ENCODE measurements at places on chromosomes 13 and 19.

- no peak for DNase-seq
These were observed 20.2 kb downstream of the CARM1 start for GRCh38 chr19:10891405-10892086.

- no peak for DNase-seq
These were observed 64.4 kb downstream of the POSTN start for GRCh38 chr13:37534181-37534580.

- no peak for DNase-seq
These were observed 109.2 kb upstream of the MCF2L start for GRCh38 chr13:112859817-112860190.

DNA sequence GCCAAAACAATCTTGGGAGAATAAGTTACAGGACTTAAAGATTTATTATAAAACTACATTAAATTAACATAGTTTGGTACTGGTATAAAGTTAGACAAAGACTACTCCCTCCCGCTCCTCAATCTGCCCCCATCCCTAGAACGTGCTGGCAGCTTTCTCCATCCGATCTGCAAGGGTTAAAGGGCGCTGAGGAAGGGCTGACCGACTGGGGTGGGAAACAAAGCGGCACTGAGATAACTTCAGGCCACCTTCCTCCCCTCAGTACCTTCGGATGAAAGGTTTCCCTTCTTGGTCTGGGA, 790 bp upstream of the SUGT1 start:
- DNase-seq, result no peak

GRCh38 chr13:58542530-58542929, 911.0 kb downstream of the PCDH17 start:
- DNase-seq, result no peak

GRCh38 chr13:113558461-113558860, 26.1 kb upstream of the TFDP1 start:
- no peak for DNase-seq

DNA sequence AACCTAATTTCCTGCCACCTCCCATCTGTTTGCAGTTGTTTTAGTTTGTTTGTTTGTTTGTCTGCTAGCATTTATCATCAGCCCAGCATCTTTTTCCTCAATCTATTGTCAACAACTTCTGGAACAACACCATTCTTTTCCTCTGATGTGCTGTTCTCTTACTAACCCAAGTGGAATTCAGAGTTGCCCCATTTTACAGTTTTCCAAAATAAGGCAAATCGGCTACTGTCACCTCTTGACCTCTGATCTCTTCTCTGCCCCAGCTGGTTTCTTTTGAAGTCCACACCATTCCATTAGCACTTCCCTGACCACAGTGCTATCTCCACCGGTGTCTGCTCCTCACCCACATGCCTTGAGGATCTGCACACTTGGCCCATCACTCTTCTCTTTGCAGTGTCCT, 102.4 kb downstream of the EFNB2 start:
- DNase-seq, result no peak

DNA sequence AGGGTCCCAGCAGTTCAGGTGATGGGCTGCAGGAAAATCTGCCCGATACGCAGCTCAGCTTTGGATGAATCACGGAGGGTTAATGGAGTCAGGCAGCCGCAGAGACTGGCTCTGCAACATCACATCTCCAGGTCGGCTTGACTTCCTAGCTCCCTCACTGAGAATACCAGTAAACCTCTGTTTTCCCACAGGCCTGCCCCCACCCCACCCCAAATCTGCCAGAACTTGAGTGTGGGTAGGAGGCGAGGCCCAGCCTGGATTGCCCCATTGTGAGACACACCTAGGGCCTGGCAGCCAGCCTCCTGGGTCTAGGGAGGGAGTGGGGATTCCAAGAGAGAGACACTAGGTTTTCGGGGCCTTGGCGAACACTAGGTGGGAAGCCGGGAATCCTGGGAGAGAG, 3.7 kb upstream of the KRTDAP start:
- no peak for DNase-seq

GRCh38 chr13:112056739-112057438, 10.1 kb upstream of the SOX1 start:
- no peak for DNase-seq

DNA sequence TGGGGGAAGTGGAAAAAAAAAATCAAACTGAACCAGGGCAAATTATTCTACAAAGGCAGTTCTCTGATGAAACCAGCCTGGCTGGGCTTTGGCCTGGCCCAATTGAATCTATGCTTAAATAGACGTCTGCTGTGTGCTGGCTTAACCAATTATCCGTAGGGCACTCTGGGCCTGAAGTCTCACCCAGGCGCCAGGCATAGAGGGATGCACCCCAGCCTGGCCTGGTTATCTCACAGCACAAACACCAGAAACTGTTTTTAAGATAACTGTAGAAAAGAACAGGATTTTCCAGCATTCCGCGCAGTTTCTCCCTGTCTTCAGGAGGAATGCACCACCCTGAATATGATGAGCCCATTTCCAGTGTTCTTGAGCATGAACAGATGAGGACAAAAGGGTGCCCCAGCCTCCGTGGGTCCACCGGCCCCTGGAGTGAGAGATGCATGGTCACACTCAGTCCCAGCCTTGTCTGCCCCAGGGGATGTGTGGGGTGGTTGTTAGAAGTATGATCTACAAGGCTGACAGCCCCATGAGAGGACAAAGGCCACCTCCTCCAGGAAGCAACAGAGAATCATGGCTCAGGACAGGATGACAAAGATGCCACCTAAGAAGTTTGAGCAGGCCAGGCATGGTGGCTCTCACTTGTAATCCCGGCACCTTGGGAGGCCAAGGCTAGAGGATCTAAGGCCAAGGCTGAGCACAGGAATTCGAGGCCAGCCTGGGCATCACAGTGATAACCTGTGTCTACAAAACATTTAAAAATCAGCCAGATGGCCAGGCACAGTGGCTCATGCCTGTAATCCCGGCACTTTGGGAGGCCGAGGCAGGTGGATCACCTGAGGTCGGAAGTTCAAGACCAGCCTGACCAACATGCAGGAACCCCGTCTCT, 50.2 kb downstream of the PEPD start:
- DNase-seq, result no peak

DNA sequence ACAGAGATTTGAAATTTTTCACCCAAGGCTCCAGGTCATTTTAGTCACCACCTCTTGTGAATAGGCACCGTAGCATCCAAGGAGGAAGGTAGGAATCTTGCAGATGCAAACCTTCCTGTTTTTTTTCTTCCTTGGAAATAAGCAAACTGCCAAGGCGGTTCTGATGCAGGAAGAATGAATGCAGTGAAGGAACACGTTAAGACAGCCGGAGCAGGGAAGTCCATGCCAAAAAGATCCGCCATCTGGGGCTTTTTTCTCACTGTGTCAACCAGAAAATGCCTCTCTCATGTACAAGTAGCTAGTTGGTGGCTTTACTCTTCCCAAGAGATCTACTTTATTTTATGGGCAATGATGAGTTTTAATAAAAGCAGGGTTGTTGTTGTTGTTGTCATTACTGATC, 142.4 kb downstream of the ZIC5 start:
- DNase-seq, result no peak

- DNase-seq, result no peak
These were observed 113.1 kb downstream of the PCDH9 start for GRCh38 chr13:67117010-67117550.

- peak; percentile 82 for DNase-seq
These were observed 13.3 kb upstream of the ISYNA1 start for GRCh38 chr19:18450931-18451836.

DNA sequence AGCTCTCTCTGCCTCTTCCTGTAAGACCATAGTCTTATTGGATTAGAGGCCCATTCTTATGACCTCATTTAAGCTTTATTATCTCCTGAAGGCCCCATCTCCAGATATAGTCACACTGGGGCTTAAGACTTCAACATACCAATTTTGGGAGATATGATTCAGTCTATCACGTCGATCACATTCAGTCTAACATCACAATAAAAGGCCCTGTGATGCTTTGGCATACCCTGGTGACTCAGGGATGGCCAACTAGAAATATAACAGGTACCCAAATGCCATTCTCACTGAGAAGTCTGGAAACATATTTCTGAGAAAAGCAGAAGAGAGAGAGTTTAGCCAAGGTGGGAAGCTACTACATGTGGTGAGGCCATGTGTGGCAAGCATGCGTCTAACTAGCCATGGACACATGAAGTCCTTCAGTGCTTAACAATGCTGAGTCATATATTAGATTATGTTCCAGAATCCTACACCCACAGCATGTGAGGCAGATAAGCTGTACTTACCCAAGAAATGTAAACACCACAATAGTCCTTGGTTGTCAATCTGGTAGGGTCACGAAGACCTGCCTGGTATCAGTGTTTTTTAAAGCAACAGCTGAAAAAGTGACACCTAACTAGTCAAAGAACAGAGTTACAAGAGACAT, 485.1 kb downstream of the FOXO1 start:
- no peak for DNase-seq

- no peak for DNase-seq
These were observed 6.9 kb downstream of the REX1BD start for GRCh38 chr19:18595475-18595874.

DNA sequence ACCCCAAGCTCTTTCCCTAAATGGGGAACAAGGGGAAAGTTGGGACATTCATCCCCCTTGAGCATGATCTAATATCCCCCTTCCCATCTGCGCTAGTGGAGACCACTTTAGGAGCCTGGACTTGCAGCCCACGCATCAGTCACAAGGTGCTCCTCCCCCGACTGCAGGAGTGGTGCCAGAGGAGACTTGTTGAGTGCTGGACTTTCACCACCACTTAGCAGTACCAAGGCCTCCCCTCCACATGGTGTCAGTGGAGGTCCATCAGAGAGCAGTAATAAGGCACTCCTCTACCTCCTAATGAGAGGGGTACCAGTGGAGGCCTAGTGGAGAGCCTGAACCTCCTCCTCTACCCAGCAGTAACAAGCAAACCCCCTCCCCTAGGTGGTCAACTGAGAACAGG, 22.5 kb downstream of the CAB39L start:
- DNase-seq, result peak; percentile 6

DNA sequence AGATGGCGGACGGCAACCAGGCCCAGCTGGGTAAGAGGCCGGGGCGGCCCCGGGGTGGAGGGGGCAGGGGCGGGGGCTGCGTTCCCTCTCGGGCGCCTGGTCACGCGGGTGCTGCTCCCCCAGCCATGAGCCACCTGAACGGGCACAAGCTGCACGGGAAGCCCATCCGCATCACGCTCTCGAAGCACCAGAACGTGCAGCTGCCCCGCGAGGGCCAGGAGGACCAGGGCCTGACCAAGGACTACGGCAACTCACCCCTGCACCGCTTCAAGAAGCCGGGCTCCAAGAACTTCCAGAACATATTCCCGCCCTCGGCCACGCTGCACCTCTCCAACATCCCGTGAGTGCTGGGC, 11.1 kb downstream of the PTBP1 start:
- DNase-seq, result no peak

DNA sequence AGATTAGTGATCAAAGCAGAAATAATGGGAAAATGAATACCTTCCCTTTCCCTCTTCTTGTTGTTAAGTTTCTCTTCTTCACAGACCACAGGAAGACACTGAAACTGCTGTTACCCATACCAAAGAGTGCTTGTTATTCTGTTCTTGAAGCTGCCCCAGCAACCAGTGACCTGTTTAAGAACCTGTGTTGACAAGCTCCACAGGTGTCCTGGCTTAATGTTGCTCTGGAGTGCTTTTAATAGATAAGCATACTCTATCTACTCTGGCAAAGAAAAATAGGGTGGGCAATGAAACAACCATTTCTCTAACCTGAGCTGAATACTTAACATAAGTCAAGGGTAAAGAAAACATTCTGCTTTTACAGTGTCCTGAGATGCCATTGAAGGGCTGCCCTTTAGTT, 506.7 kb upstream of the GPC6 start:
- DNase-seq, result no peak

GRCh38 chr19:46984077-46985010, 35.3 kb upstream of the NPAS1 start:
- no peak for DNase-seq

GRCh38 chr19:56732976-56733375, 61.4 kb upstream of the ZNF835 start:
- DNase-seq, result no peak

DNA sequence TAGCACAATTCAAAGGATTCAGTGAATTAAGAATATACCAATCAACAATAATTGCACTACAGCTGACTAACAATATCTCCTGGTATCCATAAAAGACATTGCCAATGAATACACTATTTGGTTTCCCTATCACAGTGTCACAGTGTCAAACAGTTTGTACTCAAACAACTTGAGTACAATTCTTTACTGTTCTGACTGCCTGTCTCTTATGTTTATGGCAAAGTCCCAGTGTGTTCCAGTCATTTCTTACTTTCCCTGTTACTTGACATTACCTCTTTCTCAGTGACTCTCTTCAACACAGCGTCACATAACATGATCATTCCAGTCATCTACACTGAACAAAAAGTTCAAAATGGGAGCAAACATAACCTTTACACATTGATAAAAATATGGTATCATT, 21.2 kb upstream of the RNASEH2B start:
- DNase-seq, result no peak

- DNase-seq, result no peak
These were observed 18.9 kb downstream of the KDM4B start for GRCh38 chr19:4987692-4988370.

DNA sequence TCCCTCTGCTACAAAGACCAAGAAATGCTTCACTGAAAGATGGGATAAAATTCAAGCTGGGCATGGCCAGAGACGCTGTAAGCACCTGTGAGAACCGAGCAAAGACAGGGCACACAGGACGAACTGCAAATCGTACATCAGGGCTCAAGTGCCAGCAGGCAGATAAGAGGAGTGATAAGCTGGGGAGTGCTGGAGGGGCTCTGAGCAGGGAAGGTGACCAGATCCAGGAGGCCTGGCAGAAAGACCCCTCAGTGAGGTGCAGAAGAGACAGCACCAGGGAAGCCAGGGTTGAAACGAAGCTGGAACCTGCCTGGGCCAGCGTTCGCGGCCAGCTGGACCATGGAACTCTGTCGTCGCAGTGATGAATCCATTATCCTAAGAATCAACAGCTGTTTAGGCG, 10.2 kb downstream of the RAB20 start:
- DNase-seq, result no peak
